ENCODE measurements at places on chromosomes 6 and 20.

- DNase-seq = peak; percentile 32
Measured at GRCh38 chr6:128807577-128807976, 75.4 kb upstream of the LAMA2 start.

DNA sequence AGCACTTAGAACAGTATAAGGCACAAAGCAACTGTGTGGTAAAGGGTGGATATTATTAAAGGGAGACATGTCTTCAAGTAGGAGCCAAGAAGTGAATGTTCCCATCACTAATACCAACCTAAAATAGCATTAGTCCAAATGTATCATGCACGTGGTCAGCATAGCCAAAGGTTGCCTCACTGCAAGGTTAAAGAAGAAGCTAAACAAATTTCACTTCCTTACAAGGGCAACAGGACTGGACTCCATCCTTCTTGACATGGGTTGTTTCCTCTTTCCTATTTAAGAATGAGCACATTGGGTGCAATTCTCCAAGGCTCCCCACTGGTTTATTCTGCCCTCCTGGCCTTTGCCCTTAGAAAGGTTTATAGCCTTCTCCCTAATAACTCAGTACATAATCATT is 186.7 kb downstream of the PHACTR1 start:
- no peak for DNase-seq

DNA sequence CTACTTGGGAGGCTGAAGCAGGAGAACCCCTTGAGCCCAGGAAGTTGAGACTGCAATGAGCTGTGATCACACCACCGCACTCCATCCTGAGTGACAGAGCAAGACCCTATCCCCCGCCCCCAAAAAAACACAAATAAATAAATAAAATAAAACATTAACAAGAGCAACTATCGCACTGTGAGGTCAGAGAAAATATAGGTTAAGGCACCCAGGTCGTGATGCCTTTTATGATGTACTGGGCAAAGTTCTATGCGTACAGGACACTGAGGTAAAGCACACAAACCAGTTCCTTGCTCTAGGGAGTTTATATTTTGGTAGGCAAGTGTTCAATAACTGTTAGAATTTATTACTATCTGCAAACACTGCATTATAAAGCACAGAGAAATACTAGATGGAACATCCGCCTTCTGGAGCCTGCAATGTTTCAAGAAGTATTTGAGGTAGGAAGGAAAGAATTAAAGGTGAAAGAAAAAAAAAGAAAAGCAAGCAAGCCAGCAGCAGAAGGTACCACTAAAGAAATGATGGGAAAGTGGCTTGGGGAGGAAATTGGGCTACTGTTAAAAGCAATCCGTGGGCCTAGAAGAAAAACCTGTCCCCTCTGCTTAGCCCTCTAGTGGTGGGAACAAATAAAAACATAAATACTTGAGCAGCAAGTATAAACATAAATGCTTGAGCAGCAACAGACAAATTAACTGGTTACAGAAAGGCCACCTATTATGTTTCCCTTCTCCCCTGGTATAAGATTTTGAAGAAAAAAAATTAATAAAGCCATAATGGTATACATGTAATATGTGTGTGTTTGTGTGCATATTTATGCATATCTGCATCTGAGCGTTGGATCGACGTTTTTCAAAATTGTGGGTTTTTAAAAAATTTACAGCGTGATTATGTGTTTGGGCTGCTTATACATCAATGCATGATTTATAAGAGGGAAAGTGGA is 128.0 kb downstream of the PHACTR1 start:
- no peak for DNase-seq

- peak; percentile 31 for DNase-seq
Measured at GRCh38 chr20:23362392-23363256, 642 bp downstream of the GZF1 start.

Data from left lung (tissue), 14 donors.